ENCODE measurements at places on chromosomes 1 and 21.

GRCh38 chr1:173122344-173122935, 71.7 kb upstream of the TNFSF18 start:
- peak; percentile 46 for DNase-seq

GRCh38 chr1:228414511-228415211, 2.0 kb downstream of the TRIM17 start:
- DNase-seq = no peak

DNA sequence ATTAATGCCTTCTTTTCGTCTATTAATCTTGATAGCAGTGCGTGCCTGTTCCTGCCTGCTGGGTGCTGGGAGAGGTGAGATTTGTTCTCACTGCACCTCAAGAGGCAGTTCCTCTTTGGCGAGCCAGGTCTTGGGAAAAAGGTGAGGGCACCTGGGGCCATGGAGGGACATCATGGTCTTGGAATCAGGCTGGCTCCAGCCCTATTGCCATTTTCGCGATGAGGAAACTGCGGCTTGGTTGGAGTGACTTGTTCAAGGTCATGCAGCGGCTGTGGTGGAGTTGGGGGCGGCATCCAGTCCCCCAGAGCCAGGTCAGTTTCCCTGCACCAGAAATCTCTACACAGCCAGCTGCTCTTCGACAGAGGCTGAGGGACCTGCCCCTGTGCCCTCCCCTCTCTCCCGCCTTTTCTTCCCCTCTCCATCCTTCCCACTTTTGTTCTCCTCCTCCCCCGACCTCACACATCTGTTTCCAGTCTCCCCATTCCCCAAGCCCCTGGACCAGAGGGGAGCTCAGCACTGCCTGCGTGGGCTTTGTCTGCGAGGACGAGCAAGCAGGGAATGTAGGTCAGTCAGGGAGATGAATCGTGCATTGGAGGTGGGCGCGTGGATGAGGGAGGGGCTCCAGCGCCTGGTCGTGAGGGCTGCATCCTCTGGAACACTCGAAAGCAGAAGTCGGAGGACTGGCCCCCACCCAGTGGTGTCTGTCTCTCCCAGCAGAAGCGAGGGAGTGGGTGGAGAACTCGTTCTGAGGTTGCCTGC, 135.1 kb downstream of the ACTL8 start:
- no peak for DNase-seq

- peak; percentile 96 for DNase-seq
Observed at GRCh38 chr1:7300893-7301663, 470.0 kb upstream of the VAMP3 start.
